ENCODE measurements at places on chromosomes 11 and 22. TPM values are rescaled to one million over a fixed set of nuclear protein-coding genes. Genes with fewer than 3 reads are reported as not detected.

Gene KCNJ5
- 1.1 TPM for total RNA-seq

Gene MARK2
- 7.4 TPM for total RNA-seq

DNA sequence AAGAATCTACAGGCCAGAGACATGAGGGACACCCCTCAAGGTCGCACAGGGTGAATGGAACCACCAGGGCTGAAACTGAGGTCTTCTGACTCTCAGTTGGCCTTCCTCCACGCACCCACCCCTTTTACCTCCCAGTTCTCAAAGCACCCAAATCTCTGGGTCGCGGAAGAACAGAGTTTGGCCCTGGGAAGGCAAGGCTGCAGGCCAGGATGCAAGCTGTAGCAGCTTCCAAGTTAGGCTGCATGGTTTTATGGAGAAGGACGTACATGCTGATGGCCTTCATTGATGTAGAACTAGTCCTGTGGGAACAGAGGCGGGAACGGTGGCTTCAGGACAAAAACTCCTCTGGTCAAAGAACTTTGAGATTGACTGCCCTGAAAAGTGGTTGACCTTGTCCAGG is 143.5 kb upstream of the B3GAT1 start:
- H3K4me3 ChIP-seq: no peak overlapping the region
- H3K36me3 ChIP-seq: no peaks in the 10 kb centered on the region
- no peak for DNase-seq

GRCh38 chr11:48054994-48055291 is 74.6 kb downstream of the PTPRJ start:
- H3K27ac ChIP-seq: no peak overlapping the region
- H3K4me1 ChIP-seq: peaks cover 9% of the 10 kb centered on the region
- no peaks in the 10 kb centered on the region for H3K27me3 ChIP-seq
- no peak overlapping the region for H3K4me3 ChIP-seq
- no peak for DNase-seq
- no peaks in the 10 kb centered on the region for H3K36me3 ChIP-seq

DNA sequence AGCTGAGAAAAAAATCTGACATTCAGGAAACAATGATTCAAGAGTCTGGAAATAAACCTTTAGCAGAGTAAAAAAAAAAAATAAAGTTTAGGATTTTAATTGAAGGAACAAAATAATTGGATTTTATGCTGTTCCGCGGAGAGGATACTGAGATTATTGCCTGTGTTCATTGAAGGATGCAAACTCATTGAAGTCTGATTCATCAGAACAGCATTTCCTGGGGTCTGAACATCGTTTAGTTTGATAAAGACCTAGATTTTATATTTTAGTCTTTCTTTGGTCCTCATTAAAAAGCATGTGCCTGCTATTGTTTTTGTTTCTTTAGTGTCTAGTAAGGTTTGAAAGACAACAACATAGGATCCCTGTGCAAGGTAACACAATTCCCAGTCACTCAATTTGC is 4.5 kb downstream of the TLCD5 start:
- H3K4me3 ChIP-seq: no peak overlapping the region
- peaks cover 9% of the 10 kb centered on the region for H3K36me3 ChIP-seq
- no peak for DNase-seq
- no peaks in the 10 kb centered on the region for H3K27me3 ChIP-seq

DNA sequence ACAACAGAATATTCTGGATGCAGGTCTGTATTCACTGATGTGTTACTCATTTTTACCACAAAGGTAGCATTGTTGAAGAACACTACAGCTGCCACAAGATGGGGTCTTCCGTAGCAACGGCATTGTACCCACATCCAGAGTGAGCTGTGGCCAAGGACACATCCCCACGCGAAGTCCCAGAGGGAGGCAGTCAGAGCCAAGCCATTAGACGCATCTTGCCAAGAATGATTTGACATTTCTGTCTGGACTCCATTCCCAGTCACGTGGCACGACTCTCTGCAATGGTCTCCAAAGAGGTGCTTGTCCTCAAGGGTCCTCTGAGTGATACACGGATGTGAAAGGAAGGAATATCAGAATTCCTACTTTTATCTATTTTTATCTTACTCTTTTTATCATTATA is 15.5 kb downstream of the OPCML start:
- no peak overlapping the region for H3K4me3 ChIP-seq
- no peak overlapping the region for H3K27ac ChIP-seq
- H3K36me3 ChIP-seq: no peaks in the 10 kb centered on the region
- no peak for DNase-seq
- no peaks in the 10 kb centered on the region for H3K4me1 ChIP-seq
- H3K27me3 ChIP-seq: peaks cover 2% of the 10 kb centered on the region

DNA sequence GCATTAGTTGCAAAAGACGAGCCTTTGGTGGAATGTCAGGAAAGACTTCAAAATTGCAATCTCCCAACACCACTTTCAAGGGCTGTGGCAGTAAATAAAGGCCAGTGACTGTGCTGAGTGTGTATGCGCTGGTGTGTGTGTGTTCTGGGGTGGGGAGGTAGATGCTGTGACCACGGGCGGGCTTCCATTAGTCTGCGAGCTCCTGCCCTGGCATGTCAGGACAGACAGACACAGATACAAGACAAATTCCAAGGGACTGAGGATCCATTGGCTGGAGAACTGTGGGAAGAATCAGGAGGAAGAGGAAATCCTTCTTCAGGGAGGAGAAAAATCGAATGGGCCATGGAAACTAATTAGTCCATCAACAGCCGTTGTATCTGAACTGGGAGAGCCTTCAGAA is 83.6 kb downstream of the FEZ1 start:
- peaks cover 52% of the 10 kb centered on the region for H3K36me3 ChIP-seq
- DNase-seq: no peak
- no peak overlapping the region for H3K4me3 ChIP-seq
- H3K4me1 ChIP-seq: peaks cover 24% of the 10 kb centered on the region
- H3K27me3 ChIP-seq: no peaks in the 10 kb centered on the region
- H3K27ac ChIP-seq: no peak overlapping the region

GRCh38 chr22:26109686-26110315 is 59.5 kb upstream of the SEZ6L start:
- H3K27ac ChIP-seq: no peak overlapping the region
- H3K4me1 ChIP-seq: no peaks in the 10 kb centered on the region
- H3K4me3 ChIP-seq: no peak overlapping the region
- no peaks in the 10 kb centered on the region for H3K36me3 ChIP-seq

- no peak overlapping the region for H3K4me3 ChIP-seq
- no peak for DNase-seq
- no peak overlapping the region for H3K27ac ChIP-seq
- peaks cover 22% of the 10 kb centered on the region for H3K36me3 ChIP-seq
Measured at GRCh38 chr22:20721409-20722218, 52.3 kb upstream of the SERPIND1 start.

GRCh38 chr11:134328433-134328832 is 3.4 kb upstream of the GLB1L2 start:
- H3K4me1 ChIP-seq: peaks cover 9% of the 10 kb centered on the region
- H3K4me3 ChIP-seq: no peak overlapping the region
- no peaks in the 10 kb centered on the region for H3K36me3 ChIP-seq
- H3K27me3 ChIP-seq: peaks cover 34% of the 10 kb centered on the region

GRCh38 chr22:35128637-35129036 is 62.7 kb downstream of the ISX start:
- no peaks in the 10 kb centered on the region for H3K36me3 ChIP-seq
- DNase-seq: no peak
- H3K4me3 ChIP-seq: no peak overlapping the region
- H3K27ac ChIP-seq: no peak overlapping the region
